Activated CD4-positive, alpha-beta T cell treated with anti-CD3 and anti-CD28 coated beads, Interleukin-2, Interleukin-6, amounts not matched to agents 100 ng/mL and 50 ng/mL, durations not matched to agents 16 hours and 8 hours (primary cell): ENCODE measurements at places on chromosomes 6 and 20.

DNA sequence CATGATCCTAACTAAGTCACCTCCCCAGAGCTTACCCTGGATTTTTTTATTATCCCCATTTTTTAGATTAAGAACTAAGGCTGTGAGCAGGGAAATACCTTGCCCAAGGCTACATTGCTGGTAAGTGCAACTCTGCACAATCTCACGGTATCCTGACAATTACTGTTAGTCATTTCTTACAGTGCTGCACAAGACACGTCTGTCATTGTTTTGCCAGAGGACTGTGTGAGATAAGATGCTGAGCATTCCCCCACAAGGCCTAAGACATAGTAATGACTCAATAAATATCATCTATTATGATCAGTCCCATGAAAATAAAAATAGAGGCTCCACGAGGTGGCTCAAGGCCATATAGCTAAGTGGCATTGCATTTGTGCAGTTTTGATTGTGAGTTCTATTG lies 21.0 kb downstream of the PFDN4 start:
- DNase-seq = no peak

- no peak for DNase-seq
Observed at GRCh38 chr6:159180001-159180400, 10.8 kb downstream of the FNDC1 start.

DNA sequence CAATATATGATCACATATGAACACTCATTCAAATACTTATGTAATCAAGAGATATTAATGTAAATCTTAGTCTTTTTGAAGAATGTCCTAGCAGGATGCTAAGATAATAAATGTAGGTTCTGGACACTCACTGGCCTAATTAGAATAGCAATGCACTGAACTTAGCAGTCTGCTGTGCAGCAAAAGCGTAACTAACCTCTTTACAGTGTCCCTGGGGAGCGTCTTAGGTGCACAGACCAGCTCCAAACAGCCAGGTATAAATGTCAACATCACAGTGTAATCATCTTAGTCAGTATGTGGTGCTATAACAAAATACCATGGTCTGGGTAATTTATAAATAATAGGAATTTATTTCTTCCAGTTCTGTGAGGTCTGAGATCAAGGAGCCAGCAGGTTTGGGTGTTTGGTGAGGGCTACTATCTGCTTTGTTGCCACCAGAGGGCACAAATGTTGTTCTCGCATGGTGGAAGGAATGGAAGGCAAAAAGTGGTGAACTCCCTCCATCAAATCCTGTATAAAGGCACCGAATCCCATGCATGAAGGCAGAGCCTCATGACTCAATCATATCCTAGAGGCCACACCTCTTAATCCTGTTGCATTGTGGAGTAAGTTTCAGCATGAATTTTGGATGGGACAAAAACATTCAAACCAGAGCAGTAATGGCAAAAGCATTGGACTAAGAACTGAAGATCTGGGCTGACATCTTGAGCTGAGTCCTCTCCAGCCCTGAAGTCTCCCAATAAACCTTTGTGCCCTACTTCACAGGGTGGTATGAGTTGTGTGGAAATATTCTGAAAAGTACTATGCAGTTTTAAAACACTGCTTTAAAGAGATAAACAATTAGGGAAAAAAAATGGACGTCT lies 41.8 kb upstream of the FOXO3 start:
- peak; percentile 31 for DNase-seq

DNA sequence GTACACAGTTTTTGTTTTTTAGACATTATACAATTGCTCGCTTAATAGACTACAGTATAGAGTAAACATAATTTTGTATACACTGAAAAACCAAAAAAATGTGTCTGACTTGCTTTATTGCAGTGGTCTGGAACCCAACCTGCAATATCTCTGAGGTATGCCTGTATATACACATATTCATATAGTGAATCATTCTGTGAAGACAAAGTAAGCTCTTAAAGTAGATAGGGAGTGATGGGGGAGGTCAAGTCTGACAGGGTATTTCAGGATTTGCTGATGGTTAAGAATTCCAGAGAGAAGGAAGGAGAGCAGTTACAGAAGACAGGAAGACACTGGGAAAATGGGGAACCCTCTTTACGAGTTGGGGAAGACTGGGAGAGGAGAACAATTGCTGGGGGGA lies 417.9 kb downstream of the CD109 start:
- no peak for DNase-seq

DNA sequence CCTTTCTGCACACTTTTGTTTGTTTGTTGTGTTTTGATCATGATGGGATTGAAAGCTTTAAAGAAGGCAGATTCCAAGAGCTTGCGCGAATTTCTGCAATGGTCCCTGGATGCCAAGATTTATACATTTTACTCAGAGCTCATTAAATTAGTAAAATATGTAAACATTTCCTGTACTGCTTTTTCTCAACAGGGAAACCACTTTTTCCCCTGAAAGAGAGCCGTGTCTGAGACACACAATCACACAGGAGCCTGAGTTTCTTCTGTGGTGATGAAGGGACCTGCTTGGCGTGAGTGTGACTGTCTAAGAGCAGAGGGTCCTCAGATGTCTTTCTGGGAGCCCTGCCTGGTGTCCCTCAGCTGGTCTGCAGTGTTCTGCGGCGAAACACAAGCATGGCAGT lies 12.1 kb upstream of the TAGAP start:
- DNase-seq = peak; percentile 66

GRCh38 chr20:40965671-40966070 lies 63.0 kb upstream of the TOP1 start:
- no peak for DNase-seq

DNA sequence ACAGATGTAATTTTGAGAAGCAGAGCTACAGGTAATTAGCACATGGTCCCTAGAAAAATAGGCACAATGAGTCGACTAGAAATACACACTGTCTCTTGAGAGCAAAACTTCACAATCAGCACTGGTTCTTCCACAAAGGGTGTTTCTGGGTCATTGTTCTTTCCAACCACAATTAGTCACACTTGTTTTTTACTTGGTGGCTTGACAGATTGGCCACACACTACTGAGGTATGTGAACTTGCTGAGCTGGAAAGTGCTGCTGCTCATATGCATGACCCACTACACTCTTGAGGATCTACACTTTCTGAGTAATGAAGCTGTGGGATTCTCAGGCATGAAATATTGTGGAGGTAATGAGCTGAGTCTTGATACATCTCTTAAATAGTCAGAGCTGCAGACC lies 347.7 kb downstream of the BCKDHB start:
- peak; percentile 36 for DNase-seq

GRCh38 chr6:4662886-4663285 lies 113.3 kb upstream of the CDYL start:
- no peak for DNase-seq
